ENCODE measurements at places on chromosomes 7 and 10.

DNA sequence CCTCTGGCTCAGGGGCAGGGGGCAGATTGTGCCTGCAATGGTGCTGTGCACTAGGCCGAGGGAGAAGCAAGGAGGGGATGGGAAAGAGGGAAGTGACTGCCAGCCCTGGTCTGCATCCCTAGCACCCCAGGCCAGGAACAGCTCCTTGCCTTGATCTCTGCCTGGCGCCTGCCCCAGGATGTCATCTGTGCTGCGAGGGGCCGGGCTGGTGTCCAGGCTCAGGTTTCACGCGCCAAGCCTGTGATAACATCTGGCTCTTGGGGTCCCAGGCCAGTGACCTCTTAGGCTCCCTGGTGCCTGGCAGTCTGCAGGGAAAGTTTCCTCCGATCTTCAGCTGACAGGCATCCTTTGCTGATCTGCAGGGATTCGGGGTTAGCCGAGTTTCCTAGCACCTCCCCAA lies 193.5 kb upstream of the GPR26 start:
- DNase-seq = no peak

- DNase-seq = no peak
Measured at GRCh38 chr10:114058297-114058696, 14.6 kb downstream of the ADRB1 start.

DNA sequence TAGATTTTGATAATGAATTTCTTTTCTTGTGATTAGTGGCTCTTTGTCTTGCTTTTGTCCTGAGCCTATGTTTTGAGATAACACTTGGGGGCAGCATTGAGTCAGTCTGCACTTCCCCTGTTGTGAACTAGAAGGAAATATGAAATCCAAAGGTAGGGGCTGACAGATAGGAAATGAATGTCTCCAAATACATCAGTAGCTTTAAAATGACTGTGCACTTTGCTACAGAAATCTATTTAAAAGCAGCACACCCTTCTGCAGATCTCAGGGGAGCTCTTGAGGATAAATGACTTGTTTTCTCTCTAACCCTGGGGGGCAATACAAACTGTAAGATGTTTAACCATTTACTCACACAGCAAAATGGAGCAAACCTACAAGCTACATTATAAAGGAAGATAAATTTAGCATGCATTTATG lies 176.0 kb upstream of the MYO3A start:
- no peak for DNase-seq

GRCh38 chr7:80806663-80807062 lies 112.2 kb downstream of the SEMA3C start:
- no peak for DNase-seq

- DNase-seq = peak; percentile 87
Measured at GRCh38 chr7:17369691-17370426, 71.4 kb downstream of the AHR start.

DNA sequence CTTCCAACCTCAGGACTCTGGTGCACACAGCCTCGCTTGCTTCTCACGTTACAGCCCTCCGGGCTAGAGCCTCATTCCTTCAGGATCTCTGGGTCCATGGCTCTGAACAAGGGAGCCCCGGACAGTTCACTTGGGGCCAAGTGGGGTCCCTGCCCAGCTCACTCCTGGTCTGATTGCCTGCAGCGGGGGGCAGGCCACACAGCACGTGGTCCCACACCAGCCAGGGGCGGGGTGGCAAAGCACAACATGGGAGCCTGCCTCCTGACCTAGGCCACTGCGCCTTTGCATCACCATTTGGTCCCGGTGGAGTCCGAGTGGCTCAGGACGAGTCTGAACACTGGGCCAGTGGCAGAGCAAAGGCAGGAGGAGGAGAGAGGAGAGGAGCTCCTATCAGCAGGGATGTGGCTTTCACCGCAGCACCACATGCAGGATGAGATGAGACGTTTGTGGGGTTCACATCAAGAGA lies 13.4 kb upstream of the CRYGN start:
- no peak for DNase-seq

DNA sequence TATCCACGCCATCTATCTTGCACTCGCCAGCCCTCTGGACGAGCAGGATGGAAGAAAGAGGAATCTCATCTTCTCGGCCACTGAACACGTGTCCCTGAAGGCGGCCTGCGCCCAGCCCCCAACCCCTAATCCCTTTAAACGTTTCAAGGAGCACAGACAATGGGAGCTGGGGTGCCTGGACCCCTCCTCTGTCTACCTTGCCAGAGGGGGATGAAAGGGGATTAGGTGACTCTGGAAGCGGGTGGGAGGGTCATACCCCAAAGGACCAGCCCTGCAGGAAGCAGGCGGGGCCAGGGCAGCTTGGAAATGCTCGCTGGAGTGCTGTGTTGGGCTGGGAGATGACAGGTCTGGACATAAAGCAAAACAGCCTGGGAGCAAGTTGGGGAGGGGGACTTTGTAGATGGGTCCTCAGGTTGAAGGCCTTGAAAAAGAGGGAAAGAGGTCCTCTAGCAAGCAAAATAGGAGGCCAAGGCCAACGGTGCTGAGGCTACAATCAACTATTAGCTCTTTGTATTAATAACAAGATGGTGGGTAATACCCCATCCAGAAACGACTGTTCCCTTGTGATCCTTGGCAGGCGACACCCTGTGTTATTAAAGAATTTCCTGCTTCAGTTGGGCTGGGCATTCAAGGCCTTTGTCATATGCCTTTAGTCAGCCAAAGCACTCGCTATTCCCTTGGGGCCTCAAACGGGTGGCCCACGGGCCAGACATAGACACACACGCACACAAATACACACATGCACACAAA lies 126.5 kb upstream of the UNC5B start:
- no peak for DNase-seq

- no peak for DNase-seq
Measured at GRCh38 chr7:137404660-137405317, 61.3 kb upstream of the PTN start.

DNA sequence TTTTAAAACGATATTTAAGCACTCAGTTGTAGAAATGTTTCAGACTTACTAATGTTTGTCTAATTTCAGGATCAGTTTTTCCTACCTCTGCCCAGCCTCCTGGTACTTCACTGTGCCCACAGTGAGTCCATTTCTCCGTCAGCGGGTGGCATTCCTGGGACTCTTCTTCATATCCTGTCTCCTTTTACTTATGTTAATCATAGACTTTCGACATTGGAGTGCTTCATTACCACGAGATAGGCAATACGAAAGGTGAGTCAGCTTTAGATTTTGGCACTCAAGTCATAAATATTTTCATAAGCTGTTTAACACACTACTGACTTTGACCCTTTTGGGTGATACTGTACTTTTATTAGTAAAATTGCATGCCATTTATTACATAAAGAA lies 2.1 kb downstream of the ENTPD7 start:
- peak; percentile 68 for DNase-seq

DNA sequence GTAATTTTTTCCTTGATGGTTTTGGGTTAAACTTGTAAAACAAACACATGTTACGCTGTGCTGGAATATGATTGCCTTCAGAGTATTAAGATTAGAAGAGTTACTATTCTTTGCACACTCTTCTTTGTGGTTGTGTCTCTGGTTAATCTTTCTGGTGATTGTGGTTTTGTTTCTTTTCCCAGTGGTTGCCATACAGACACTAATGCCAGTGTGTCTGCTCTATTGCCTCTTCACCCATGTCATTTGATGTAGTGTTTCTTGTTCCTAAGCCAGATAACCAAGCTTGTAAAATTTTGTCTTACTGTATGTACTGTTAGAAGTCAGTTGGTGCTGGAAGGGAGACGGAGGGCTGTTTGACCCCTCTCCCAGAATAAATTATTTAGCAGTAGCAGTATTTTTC lies 124.8 kb downstream of the PHTF2 start:
- no peak for DNase-seq

DNA sequence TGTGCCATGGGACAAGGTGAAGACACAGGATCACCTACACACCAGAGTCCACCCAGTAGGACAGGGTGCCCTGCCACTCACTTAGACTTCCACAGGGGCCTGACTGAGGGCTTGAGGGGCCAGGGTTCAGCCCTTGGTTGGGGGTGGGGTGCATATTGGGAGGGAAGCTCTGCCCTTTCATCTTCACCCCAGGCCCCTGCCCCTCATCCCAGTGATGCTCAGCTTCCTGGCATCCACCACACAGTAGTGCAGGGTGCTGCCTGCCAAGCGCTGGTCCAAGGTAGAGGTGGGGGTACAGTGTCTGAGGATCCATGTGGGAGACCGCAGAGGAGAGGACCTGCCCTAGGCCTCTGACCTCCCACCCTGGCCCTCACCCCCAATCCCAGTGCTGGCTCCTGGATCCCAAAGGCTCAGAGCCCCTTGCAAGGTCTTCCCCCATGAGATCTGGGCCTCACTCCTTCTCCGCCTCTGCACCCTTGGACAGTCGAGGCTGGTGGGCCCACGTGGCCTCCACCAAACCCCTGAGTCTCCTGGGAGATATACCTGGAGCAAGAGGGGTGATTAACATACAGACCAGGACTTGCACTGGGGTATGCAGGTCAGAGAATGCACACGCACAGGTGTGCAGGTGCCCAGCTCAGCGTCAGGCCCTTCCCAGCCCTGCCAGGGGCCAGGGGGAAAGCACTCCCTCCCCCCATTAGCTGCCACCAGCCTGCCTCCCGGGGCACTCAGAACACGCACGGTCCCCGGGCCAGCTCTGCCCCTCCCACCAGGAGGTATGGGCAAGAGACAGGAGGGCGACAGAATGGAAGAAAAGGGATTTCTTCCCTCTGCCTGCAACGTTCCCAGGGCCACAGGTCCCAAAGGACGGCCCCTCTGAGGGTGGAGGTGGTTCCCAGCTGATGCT lies 8.6 kb upstream of the IRF5 start:
- DNase-seq = no peak

- DNase-seq = no peak
Measured at GRCh38 chr7:75957021-75957736, 37.2 kb downstream of the TMEM120A start.

GRCh38 chr7:28260969-28261368 lies 80.4 kb upstream of the JAZF1 start:
- DNase-seq = no peak

DNA sequence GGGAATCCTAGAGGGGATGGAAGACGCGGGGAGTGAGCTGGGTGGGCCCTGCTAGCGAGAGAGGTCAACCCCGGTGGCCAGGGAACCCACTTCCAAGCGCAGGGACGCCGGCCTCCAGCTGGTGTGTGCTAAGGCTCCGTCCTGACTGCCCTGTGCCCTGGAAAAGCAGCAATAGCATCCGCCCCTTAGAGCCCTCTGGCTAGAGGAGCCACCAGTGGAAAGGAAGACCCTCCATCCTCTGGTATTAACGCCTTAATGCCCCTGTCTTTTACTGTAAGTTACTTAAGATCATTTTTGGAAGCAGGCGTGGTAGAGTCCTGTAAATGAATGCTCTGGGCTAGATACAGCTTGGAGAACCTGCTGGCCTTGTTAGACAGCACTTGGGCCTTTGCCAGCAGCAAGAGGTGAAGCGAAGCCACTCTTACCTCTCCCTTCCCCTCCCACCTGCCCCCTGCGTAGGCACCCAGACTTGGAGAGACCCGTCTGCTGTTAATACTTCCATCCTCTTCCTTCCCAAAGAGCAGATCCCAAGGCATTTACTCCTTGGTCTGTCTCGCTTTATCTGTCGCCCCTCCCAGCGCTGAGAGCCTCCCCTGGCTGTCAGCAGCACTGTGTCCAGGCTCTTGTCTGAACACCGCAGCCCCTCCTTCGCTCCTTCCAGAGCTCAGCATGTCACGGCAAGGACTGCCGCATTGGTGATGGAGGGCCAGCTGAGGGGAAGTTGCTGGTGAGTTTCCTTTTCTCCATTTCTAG lies 4.6 kb downstream of the REPIN1 start:
- no peak for DNase-seq

DNA sequence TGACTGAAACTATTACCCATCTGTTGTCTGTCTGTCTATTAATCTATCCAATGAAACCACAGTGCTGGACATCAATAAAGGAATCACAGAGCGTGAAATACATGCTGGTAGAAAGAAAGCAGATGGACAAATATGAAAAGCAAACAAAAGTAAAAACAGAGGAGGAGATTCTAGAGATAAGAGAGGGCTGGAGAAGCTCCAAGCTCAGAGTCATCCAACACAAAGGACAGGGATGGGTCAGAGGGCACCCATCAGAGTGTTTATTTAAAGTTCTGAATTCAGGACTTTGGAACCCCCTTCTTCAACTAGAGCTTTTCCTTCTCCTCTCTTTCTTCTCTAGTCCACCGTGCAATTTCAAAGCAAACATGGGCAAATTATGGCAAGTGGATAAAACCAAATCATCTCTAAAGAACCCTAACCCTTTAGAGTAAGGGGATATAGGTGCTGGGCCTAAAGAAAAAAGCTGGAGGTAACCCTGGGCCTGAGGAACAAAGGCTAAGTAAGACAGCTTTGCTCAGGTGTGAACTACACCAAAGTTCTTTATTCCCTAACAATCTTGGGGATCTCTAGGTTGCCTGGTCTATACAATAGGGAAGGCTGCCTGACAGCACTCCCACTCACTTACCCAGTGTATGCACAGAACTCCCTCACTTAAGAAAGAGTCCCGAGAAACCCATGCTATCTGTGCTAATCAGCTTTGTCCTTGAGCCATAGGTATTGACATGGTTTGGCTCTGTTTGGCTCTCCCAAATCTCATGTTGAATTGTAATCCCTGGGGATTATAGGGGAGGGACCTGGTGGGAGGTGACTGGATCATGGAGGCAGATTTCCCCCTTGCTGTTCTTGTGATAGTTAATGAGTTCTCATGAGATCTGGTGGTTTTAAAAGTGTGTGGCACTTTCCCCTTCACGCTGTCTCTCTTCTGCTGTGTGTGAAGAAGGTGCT lies 97.0 kb downstream of the BAMBI start:
- no peak for DNase-seq

- no peak for DNase-seq
Measured at GRCh38 chr10:5538892-5539651, 14.3 kb downstream of the CALML3 start.

GRCh38 chr10:110078317-110078716 lies 70.5 kb downstream of the ADD3 start:
- no peak for DNase-seq

DNA sequence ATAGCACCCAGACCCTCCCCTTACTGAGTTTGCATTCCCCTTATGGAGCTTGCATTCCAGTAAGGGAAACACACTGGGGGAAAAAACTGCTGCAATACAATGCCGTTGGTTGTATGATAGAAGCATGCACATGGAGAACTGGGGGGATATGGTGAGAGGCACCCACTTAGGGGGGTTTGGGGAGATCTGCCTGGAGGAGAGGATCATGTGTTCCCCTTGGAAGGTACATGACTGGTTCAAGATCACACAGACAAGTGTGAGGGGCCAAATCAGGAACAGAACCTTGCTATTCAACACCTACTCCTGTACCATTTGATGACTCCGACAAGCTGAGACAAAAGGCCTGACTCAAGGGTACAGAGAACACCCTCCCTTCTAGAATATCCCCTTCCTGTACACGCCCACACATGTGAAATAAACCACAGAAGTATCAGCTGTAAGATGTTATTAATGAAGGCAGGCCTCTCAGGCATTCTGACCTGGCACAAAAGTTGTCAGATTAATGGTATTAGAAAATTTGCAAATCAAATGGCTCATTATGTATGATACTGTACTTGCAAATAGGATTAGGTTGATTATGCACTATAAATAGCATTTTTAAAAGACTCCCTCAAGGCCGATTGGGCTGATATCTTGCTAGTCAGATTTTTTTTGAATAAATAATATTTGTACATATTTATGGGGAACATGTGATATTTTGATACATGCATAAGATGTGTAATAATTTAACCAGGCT lies 122.2 kb downstream of the NPY start:
- no peak for DNase-seq

Data from fibroblast of upper back skin (primary cell).